Inflammatory macrophage treated with lipopolysaccharide for 4 hours (primary cell): ENCODE measurements at places on chromosomes 2 and 18.

DNA sequence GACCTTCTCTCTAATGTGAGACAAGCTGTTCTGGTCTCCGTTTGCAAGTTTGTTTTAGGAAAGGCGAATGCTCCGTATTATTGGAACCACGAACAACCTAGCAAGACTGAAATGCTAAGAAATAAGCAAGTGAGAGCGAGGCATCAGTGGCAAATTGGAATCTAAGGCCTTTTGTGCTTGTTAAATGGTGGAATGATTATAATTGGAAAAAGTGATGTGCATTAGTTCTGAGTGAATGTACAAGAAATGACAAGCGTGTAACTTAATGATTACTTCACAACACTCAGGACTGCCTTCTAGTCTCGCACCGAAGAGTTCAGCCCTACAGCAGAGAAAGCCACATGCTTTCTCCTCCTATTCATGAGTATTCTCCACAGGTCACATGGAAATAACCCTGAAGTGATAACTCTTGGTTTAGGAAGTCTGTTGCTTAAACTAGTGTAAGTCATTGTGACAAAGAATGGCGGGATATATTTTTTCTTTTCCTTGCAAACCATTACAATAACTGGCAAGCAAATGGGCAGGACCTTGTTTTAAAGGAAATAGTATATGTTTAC, 392.2 kb upstream of the FIGN start:
- no peak for DNase-seq

DNA sequence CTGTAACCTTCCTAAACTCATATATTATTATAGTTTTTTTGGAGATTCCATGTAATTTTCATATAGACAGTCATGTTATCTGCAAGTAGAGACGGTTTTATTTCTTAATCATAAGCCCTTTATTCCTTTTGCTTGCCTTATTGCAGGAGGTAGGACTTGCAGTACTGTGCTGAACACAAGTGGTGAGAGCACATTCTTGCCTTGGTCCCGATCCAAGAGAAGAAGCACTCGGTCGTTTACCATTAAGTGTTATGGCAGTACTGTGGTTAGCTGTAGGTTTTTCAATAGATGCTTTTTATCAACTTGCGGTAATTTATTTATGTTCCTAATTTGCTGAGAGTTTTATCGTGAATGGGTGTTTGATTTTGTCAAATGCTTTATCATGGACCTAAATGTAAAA, 305.7 kb downstream of the DYSF start:
- no peak for DNase-seq

GRCh38 chr2:209236377-209236776, 187.5 kb upstream of the MAP2 start:
- DNase-seq = no peak

DNA sequence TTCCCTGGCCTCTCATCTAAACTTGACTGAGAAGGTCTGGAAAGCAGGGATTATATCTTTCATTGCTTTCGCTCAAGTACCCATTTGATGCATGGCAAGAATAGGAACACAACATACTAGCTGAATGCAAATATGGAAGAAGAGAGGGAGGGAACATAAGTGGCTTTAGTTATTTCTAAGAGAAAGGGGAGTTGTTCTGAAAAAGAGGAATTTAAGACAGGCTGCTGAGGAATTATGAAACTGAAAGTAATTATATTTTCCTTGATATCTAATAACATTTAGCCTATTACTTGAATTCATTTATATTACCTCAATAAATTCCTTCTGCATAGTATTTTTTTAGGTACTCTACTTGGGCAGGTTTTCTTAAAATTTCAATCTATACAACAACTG, 105.8 kb upstream of the TTN start:
- DNase-seq = peak; percentile 86

GRCh38 chr18:9684881-9685614, 23.1 kb upstream of the RAB31 start:
- DNase-seq = peak; percentile 92

GRCh38 chr2:74242354-74243071, 44.1 kb downstream of the MTHFD2 start:
- no peak for DNase-seq

DNA sequence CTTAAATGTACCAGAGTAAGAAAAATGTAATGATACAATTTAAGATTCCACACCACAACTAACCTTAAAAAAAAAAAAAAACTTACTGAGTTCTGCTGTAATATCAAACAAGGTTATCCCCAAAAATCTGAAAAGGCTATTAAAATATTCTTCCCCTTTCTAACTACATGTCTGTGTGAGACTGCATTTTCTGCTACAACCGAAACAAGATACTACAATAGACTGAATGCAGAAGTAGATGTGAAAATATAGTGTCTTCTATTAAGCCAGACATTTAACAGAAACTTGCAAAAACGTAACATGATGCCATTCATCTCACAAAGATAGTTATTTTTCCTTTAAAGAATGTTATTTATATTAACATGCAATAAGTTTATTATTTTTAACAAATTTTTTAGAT, 16.2 kb downstream of the SS18 start:
- peak; percentile 36 for DNase-seq

- DNase-seq = no peak
These were observed 47.7 kb downstream of the ZNF516 start for GRCh38 chr18:76447258-76447890.

DNA sequence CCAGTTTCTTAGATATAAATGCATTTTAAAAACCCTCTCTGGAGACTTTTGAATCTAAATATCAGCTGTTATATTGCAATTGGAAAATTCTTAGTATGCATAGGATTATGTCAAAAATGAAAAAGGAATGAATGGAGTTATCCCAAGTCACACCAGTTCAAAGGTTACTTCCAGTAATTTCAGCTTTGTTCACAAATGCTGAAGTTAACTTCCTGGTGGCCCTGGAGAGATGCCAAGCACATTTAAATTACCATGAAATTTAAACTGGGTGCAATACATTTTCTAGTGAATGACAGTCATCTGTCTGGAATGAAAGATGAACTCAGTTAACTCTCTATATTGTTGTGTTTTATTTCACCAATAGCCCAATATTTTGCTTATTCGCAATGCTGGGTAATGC, 753.9 kb downstream of the SUCLG1 start:
- no peak for DNase-seq

GRCh38 chr18:70620837-70621612, 332.2 kb downstream of the SOCS6 start:
- no peak for DNase-seq

DNA sequence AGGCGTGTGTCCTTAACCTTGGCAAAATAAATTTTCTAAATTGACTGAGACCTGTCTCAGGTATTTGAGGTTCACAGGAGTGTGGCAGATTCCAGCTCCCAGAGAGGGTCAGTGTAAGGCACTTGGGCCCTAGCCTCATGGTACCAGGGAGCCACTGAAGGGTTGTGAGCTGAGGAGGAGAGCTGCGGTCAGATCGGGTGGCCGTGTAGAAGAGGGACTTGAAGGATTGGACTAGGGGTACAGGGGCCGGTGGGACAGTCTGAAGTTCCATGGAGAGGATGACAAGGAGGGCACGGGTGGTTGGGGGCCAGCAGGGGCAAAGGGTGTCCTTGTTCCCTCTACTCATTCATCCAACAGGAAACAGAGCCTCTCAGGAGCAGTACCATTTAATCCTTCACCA, 327.0 kb upstream of the HS6ST1 start:
- no peak for DNase-seq

- DNase-seq = no peak
These were observed 53.1 kb downstream of the PDCL3 start for GRCh38 chr2:100615886-100616285.

GRCh38 chr18:76996429-76996828, 136.2 kb downstream of the MBP start:
- no peak for DNase-seq

GRCh38 chr2:26847655-26848335, at the start of gene DPYSL5:
TSS of gene DPYSL5 (plus strand) at chr2:26848132. CDS start at chr2:26898500, 50,368 bp downstream.
- DNase-seq = no peak

DNA sequence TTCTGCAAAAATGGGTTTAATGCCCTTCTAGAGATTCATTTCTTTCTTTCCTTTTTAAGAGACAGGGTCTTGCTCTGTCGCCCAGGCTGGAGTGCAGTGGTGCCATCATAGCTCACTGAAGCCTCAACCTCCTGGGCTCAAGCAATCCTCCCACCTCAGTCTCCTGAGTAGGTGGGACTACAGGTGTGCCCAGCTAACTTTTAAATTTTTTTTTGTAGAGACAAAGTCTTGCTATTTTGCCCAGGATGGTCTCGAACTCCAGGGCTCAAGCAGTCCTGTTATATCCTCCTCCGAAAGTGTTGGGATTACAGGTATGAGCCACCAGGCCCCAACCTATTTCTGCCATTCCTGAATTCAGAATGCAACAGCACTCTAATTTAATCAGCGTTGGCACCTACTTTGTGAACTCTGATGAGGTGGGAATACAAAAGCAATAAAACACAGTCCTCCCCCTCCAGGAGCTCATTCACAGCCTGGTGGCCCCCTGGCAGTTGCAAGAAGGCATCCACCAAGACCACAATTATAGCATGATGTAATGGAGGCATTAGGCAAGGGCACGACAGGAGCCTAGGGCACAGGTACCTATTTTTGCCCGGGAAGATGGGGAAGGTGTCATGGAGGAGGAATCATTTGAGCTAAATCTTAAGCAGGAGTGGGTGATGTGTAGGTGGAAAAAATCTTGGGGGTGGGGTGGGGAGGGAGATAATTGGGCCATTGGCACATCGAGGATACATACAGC, 5.1 kb downstream of the RHOB start:
- DNase-seq = no peak

DNA sequence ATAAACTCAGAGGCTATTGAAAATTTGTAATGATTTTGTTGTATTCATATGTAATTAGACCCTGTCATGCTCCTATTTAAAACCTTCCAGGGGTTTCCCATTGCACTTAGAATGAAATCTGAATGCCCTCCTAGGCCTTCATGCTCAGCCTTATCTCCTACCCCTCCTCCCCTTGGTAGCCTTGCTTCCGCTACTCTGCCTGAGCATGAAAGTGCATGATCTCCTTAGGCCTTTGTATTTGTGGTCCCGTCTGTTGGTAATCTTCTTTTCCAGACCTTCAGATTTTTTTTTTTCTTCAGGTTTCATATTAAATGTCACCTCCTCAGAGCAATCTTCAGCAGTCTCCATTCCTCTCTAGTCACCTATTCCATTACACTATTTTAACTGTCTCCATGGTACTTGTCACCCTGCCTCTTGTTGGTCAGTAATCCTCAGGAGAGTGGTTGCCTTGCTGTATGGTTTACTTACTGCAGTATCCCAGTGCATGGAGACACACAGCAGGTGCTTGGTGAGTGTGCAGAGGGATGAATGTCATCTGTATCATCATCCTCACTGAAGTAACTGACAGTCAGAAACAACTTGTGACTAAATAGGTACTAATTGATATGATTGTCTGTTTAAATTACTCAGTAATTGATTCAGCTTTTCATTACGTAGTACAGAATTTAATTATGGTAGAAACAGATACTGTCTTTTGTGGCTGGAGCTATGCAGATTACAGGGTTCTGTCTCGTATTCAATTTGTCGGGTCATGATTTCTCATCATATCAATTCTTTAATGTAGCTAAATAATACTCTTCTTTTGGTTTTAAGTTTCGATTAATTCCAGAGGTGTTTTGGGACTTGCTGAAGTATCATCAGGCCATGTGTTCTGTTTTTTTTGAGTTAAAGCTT, 63.9 kb downstream of the PHLPP1 start:
- no peak for DNase-seq

GRCh38 chr2:45755585-45756335, 104.3 kb downstream of the PRKCE start:
- DNase-seq = no peak

DNA sequence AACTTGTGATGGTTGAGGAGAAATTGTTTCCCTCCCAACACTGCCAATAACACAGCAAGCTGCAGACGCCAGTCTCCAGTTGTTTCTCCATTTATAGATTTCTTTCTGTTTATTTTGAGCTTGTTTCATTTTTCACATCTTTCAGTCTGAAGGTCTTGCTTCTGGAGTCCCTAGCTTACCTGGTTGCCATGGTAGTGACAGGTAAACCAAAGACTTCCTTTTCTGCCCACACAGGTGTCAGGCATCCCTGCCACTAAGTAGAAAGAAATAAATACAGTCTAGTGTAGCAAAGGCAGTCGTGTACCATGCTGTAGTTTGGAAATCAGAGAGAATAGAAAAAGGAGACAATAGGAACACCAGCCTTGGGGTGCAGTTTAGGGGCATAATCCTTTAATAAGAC, 82.8 kb downstream of the MARCHF4 start:
- DNase-seq = no peak

GRCh38 chr2:95289253-95289652, 7.9 kb upstream of the KCNIP3 start:
- DNase-seq = no peak

DNA sequence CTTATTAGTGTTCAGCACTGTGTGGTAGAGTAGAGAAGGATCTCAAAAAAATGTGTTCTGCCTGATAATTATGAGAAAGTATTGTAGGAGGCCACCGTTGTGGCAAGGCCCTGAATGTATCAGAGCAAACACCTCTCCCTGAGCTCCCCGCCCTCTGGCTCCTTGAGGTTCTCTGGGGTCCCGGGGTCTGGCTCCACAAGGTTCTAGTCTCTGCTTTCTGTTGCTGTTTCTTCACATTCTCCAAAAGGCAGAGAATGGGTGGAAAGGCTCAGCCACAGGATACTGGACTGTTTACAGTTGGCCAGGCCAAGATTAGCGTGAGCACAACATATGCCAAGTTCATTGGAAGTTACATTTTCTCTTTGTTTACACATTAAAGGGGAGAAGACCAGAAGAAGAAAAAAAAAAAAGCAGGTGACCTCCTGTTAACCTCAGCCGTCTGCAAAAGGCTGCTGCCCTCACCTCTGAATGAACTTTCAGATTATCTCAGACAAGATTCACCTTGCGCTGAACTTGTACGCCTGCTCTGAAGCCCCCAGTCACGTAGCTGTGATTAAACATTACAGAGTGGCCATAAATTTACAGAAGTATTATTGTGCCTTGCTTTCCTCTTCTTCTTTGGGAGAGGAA, 56.6 kb upstream of the CYP26B1 start:
- DNase-seq = no peak

DNA sequence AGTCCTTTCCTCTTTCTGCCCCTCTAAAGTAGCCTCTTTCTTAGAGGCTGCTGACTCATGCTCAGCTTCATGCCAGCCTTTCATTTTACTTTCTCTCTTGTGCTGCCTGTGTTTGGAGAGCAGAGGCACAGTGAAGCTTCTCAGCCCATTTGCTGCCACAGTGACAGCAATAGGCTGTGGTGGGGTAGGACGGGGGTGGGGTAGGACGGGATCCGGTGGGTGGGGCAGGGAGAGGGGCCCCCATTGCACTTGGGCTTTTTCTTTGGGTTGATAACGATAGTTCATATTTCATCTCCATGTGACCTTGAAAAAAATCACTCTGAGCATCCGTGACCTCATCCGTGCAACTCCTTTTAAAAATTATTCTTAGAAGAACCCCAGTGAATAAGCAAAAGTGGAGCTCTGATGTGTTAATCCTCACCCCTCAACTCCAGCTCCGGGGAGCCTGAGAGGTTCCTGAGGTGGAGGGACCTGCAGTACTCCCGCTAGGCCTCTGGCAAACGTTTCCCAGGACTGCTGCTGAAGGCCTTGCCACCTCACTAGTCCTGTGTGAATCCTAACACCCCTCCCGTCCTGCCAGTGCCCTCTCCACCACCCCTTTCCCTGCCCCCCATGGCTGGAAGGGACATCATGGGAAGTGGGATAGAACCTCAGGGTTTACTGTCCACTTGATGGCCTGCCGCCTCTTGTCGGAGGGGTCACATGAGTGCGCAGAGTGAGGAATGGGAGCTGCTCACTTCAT, 70.8 kb downstream of the INPP4A start:
- DNase-seq = peak; percentile 69
